ENCODE measurements at places on chromosomes 12 and 14.

- no peak for DNase-seq
Observed at GRCh38 chr14:98077176-98077575, 1194.8 kb downstream of the BCL11B start.

GRCh38 chr14:74109369-74109768 lies 24.6 kb downstream of the LIN52 start:
- no peak for DNase-seq

GRCh38 chr14:77084985-77085384 lies 13.1 kb upstream of the CIPC start:
- DNase-seq: no peak

DNA sequence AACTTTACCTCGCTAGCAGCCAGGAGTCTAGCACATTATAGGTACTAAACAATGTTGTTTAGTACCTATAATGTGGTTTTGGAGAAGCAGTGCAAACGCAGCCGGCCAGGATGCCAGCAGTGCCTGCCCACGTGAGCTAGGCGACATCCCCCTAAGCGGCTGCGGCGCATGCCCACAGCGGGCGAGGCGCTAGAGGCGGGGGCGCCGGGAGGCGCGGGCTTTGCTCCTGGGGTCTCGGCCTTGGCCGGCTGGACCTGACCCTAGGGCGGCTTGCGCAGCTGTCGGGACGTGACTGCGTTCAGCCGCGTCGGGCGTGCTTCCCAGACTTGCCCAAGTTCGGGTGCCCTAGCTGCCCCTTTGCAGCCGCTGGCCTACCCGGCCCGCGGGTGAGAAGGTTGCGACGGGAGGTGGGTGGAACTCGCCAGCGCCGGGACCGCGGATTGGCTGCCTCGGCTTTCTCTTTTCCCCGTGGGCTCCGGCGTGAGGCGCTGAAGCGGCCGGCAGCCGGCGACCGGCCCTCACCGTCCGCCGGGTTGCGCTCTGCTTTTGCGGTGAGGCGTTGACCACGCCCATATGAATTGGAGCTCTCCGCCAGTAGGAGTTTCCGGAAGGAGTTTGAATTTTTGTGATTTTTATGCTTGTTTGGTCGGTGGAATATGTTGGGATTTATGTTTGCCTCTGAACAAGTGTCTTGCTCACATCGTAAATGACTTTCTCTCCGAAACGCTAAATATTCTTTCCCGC lies at the start of gene TMEM19:
TMEM19 (plus strand) TSS at position 169 of the 744 bp plus-strand sequence. CDS start 599 bp downstream, outside the sequence.
- DNase-seq: peak; percentile 89

DNA sequence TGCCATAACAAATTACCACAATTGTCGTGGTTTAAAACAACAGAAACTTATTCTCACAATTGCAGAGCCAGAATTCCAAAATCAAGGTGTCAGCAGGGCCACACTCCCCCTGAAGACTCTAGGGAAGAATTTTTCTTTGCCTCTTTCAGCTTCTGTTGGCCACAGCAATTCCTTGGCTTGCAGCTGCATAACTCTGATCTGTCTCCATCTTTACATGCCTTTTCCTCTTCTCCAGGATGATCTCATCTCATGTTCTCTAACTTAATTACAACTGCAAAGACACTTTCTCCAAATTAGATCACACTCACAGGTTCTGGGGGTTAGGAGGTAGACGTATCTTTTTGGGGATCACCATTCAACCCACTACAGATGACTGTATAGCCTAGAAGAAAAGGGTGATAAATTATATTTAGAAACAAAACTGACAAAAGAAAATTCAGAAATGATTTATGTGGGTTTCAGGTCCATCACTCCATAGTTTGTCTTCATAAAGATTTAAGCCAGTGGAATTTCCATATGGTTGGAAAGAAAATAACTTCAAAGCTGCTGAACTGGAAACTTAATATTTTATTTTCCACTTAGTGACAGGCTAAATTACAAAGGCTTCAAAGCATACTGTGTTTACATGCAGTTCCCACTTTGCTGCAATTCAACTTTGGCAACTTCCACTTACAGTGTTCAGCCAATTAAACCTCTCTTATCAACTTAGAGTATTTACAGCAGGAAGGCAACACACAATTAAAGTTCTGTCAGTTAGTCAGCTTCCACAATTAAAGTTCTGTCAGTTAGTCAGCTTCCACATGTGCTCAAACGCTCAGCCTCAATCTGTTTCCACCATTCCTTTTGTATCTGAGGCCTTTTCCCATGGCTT lies 213.3 kb downstream of the EPS8 start:
- no peak for DNase-seq

- DNase-seq: no peak
Observed at GRCh38 chr14:104099096-104100041, 13.9 kb downstream of the ASPG start.

GRCh38 chr12:20547816-20548575 lies 147.1 kb upstream of the SLCO1C1 start:
- DNase-seq: no peak

DNA sequence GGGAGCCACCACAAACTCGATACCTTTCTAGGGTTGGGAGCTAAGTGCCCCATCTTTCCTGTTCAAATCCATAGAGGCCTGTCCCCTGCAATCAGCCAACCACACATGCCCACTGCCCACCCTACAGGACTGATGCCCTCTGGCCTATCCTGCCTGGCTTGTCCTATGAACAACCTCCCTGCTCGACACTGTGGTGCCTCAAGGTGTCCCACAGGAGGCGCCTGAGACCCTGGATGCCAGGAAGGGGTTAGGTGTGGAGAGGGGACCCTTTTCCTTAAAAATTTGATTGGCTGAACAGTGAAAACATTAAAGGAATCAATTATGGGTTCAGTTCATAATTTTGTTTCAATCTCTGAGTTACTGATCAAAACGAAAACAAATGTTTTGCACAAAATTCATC lies 97.3 kb upstream of the FZD10 start:
- no peak for DNase-seq

DNA sequence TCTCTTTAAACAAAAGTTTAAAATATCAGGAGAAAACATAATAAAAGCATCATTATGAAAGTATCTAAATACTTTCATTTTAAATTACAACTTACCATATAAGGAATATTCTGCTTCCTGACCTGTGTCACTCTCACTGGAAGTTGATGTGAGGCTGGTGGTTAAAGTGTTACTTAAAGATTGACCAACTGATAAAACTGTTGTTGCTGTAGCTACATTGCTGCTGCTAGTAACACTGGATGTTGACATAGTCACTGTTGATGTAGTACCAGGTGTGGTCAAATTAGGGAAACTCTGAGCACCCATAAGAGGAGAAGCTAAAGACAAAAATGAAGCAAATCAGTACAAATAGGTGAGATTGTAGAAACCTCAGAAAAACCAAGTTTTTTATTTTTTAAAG lies 79.9 kb downstream of the HECTD1 start:
- no peak for DNase-seq

- no peak for DNase-seq
Observed at GRCh38 chr14:26577711-26578110, 20.1 kb downstream of the NOVA1 start.

DNA sequence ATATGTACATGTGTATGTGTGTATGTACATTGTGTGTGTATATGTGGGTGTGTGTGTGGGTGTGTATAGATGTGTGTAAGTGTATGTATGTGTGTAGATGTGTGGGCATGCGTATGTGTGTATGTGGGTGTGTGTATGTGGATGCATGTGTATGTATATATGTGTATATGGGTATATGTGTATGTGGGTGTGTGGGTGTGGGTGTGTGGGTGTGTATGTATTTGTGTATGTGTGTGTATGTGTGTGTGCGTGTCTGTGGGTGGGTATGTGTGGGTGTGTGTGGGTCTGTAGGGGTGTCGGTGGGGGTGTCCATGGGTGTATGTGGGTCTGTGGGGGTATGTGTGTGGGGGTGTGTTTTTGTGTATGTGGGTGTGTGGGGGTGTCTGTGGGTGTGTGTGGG lies 101.6 kb downstream of the PIWIL1 start:
- no peak for DNase-seq

DNA sequence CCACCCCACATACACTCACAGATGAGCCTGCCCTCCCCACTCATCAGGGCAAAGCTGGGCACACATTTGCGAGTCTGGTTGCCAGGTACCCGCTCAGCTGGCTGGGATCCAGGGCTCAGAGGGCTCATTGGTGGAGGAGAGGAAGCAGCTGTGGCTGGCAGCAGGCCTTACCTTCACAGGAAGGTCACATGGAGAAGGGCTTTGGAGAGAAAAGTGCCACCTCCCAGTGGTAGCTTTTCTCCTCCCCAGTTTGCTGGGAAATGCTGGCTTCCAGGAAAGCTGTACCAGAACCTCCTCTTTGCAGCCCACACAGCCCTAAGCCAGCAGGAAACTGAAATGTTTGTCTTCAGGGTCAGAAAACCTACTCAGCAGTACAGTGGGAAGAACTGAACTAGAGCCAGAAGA lies 55.6 kb downstream of the LGMN start:
- peak; percentile 97 for DNase-seq

DNA sequence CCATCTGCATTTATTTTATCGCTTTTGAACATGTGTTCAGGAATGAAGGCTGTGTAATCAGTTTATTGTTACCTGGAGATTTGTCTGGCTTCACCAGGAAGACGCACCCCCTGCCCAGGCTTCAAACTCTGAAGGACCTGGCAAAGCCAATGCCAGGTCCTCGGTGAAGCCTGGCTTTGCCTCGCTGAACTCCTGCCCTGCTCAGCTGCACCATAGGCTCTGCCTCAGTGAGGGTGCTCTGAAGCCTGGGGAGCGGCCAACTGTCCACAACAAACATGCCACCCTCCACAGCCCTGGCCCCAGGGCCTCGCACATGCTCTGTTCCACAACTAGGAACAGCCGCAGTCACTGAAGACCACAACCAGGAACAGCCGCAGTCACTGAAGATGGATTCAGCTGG lies 66.9 kb downstream of the NTF3 start:
- no peak for DNase-seq

DNA sequence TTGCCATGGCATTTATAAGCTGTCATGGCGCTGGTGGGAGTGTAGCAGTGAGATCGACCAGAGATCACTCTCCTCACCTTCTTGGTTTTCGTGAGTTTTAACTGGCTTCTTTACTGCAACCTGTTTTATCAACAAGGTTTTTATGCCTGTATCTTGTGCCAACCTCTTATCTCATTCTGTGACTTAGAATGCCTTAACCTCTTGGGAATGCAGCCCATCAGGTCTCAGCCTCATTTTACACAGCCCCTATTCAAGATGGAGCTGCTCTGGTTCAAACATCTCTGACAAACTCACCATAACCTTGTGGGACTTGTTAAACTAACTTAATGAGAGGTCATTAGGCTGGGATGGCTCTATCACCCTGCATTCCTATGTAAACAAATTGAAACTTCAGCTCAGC lies 151.3 kb downstream of the CAND1 start:
- DNase-seq: no peak

DNA sequence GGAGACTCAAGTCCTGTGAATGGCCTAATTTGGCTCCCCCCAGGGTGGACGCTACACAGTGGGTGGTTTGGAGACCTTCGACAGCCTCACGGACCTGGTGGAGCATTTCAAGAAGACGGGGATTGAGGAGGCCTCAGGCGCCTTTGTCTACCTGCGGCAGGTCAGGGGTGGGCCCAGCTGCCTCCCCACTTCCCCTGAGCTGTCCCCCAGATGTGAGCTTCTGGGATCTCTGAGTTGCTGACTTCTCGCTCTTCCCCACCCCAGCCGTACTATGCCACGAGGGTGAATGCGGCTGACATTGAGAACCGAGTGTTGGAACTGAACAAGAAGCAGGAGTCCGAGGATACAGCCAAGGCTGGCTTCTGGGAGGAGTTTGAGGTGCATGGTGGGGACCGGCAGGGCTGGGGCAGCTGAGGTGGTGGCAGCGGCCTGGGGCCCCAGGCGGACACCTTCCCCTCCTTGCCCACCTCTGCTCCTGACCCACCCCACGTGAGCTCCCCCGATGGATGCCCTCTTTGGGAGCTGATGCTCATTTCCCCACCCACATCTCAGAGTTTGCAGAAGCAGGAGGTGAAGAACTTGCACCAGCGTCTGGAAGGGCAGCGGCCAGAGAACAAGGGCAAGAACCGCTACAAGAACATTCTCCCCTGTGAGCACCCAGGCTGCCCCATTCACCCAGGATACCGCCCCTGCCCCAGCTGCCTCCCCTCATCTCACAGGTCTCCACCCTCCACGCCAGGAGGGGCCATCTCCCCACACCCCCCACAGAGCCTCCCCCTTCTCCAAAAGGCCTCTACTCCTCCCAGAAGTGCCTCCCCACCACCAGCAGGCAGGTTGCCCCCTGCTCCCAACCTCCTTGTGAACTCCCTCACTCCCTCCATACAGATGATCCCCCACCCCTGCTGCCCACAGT lies 4.2 kb downstream of the PTPN6 start:
- no peak for DNase-seq

- DNase-seq: no peak
Observed at GRCh38 chr14:85602345-85602744, 72.4 kb downstream of the FLRT2 start.

DNA sequence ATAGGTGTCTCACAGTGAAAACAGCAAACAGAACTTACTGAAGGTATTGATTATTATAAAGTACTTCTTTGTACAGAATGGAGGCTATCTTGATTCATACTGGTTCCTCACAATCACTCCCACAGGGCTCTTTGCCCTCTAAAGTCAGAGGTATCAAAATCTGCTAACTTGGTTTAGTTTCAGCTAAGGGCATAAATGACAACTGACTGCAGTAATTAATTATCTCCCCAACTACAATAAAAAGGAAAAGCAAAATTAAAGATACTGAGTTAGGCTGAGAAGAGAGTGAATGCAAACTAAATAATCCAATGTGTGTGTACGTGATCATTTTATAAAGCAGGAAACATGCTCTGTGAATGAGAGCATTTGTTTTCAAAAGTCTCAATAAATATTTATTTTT lies 338.7 kb downstream of the ACSS3 start:
- DNase-seq: no peak

Measured in NCI-H2171 treated with DMSO at 0.1 percent for 48 hours (cell line).